ENCODE measurements at places on chromosomes 5 and 9. TPM values are rescaled to one million over a fixed set of nuclear protein-coding genes. Genes with fewer than 3 reads are reported as not detected.

MAMDC2 gene
- total RNA-seq, result 7.4 TPM

GPR150 gene
- 0.41 TPM for total RNA-seq

CLIC3 gene
- total RNA-seq, result not detected

AHRR gene
- total RNA-seq, result 1.5 TPM

RASEF gene
- total RNA-seq, result 136 TPM

PPIC gene
- 21.3 TPM for total RNA-seq

TMOD1 gene
- 6.8 TPM for total RNA-seq

DNA sequence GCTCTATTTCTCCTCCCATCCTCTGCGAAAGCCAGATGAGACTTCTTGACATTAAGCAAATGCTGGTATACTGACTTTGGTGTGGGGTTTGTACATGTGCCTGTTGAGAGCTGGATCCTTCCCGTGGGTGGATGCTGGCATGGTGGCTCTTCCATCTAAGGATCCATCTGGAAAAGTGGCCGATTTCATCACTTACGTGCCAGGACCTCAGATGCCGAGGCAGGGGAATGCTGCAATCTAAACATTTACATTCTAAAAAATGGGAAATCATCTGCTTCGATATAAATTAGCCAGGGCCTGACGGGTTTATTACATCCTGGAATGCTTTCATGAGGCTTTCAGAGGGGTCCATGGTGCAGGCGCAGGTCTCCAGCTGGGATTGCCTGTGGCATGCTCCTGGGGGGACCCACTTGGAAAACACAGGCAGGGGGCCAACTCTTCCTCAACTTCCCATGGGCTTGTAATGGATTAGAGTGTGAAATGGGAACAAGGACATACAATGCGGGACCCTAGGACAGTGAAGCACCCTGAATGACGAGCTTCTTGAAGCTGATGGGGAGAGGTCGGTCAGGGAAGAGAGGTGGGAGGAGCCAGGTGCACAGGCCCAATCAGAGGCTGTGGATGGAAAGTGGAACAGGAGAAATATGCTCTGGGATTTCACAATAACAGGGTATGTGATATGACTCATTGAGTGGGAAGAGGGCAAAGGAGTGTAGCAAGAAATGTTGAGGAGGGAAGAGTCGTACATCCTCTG lies 105.5 kb upstream of the PITX1 start:
- peak; percentile 42 for DNase-seq

- DNase-seq, result no peak
These were observed 364.2 kb upstream of the CLINT1 start for GRCh38 chr5:158223054-158223600.

- no peak for DNase-seq
These were observed 784.6 kb upstream of the NUDT12 start for GRCh38 chr5:104347119-104347708.

DNA sequence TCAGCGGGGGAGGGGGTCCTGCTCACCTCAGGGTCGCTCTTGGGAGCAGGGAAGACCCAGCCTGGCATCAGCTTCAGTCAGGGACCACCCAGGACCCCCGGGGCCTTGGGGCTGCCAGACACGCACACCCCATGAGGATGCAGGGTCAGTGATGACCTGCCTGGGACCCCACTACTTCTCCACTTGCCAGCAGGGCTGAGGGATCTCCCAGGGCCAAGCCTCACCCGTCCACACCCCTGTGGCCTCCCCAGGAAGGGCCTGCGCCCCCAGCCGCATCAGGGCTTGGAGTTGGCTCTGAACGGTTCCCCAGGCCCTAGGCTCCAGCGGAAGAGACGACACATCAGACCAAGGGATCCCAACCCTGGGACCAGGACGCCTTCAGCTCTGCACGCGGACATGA lies 33.7 kb downstream of the SLC12A7 start:
- no peak for DNase-seq

GRCh38 chr5:97111616-97112015 lies 30.8 kb downstream of the LIX1 start:
- peak; percentile 64 for DNase-seq

- DNase-seq, result no peak
These were observed 327.1 kb downstream of the MTRR start for GRCh38 chr5:8196061-8196460.

DNA sequence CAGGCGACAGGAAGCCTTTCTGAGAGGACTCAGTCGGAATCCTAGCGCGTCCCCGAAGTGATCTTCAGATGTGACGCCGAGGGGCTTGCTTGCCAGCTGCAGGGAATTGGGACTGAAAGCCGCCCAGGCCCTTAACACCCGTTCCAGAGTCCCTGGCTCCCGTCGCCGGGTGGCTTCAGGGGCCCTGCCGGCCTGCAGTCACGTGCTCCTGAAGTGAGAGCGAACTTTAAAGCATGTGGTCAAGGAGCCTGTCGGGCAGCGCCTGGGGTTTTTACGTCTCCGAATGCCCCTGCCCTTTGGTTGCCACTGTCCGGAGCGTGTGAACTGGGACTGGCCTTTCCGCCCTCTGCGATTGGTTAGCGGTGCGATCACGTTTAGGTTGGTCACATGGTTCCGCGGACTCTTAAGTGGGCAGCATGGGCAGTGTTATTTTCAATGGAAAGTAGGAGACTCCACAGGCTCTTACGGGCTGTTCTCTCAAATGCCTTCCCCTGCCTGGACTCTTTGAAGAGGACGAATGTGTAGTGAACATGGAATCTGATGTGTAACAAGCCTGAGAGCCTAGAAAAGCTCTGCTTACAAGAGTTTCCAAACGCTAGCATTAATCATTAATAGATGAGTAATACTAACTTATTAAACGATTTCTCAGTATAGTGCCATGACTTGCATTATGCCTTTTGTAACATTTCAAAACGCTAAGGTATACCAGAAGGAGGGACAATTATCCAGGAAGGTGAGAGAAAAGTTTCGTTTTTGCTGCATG lies 1.9 kb downstream of the VLDLR start:
- peak; percentile 10 for DNase-seq

DNA sequence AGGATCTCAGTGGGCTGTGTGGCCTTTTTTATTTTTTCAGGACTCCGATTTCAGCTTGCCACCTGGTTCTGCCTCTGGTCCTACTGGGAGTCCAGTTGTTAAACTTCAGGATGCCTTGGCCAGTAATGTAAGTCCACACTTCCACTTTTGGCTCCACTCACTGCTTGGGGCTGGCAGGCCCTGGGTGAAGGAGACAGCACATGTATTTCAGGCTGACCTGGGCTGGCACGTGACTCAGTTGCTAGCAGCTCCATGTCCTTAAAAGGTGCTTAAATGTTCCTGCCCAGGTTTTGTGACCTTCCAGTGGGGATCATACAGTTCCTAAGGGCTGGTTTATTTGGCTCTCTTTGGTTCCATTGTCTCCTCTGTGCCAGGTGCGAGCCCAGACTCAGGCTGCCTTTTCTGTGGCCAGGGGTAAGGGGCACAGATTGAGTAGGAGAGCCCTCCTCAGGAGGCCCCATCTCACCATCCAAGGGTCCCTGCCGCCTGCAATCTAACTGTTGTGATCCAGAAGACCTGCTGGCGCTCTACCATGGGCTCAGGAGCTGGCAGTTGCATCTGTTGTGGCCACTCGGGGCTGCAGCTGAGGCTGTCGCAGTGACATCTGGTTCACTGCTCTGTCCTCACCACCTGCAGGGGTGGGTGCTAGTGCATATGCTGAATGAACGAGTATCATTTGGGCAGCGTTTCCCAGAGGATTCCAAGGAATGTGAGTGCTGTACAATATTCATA lies 19.2 kb upstream of the POMT1 start:
- DNase-seq, result no peak

DNA sequence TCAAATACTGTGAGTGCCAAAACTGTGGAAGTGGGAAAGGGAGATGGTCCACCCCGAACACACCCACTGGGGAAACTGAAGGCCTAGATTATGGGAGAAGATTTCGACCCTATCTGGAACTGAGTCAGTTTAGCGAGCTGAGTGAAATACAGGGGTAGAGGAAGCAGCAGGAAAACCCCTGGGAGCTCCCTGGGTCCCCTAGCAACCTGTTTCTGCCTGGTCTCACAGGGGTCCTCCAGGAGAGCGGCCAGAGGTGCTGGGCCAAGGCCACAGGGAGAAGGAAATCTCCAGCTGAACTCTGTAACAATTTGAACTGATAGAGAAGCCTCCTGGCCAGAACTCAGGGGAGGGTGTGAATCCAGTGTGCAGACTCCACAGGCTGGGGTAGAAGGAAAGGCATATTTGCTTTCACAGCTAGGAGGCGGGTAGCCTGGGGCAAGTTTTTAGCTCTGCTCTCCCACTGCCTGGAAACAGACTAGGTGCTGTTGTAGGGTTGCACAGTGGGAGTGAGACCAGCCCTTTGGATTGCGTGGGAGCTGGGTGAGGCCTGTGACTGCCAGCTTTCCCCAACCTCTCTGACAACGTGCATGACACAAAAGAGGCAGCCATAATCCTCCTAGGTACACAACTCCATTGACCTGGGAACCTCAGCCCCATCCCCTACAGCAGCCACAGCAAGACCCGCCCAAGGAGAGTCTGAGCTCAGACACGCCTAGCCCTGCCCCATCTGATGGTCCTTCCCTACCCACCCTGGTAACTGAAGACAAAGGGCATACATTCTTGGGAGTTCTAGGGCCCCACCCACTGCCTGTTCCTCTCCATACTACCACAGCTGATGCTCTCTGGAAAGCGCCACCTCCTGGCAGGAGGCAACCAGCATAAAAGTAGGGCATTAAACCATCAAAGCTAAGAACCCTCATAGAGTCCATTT lies 78.8 kb upstream of the GPBP1 start:
- peak; percentile 88 for DNase-seq

GRCh38 chr5:28954074-28954473 lies 1915.7 kb upstream of the CDH9 start:
- no peak for DNase-seq

- DNase-seq, result no peak
These were observed 240.2 kb upstream of the SEMA6A start for GRCh38 chr5:116814626-116815385.

Measured in transverse colon (tissue), 4 donors.